Muscle of leg (tissue), 16 donors: ENCODE measurements at places on chromosomes 6 and 20. TPM values are rescaled to one million over a fixed set of nuclear protein-coding genes. Genes with fewer than 3 reads are reported as not detected.
A peak's percentile ranks its signal among the peaks of the same experiment; 100 is the strongest.

DNA sequence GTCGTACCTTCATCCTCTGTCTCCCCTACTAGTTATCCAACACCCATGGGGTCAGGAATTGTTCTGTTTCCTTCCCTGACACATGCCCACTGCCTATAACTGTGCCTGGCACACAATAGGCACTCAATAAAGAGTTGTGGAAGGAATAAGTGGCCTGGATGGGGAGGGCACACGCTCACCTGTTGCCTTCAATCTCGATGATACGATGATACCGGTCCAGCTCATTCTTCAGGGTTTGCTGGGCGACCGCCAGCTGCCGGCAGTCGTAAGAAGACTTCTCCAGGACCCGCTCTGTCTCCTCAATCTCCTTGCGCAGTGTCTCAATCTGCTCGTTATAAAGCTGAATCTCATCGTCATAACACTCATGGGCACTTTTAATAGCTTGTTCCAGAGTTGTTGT lies 32.5 kb downstream of the BFSP1 start:
- H3K4me1 ChIP-seq, result peaks cover 10% of the 10 kb centered on the region
- DNase-seq, result no peak
- no peak overlapping the region for H3K4me3 ChIP-seq

DNA sequence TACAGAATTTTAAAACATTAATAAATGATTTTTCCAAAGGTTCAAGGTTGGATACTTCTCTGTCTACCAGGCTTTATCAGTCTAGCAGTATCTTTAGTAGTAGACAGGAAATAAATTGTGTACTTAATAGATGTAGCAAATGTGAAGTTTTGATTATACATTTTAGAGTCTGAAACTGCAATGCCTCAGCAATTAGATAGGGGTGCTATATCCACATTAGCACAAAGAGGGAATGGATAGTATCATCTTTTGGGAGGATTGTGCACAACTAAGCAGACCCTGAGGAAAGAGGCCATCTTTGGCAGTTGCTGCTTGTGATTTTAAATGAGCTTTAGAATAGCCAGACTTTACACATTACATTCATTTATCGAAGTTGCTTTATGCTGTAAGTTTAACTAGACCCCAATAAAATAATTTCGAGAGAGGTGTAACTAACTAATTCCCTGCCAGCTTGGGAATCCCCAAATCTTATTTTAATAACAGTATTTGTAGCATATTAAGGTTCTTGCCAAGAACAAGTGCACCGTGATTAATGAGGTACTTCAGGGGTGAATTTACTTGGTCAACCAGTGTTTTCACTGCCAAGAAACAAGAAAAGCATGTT lies 2.8 kb downstream of the KCNQ5 start:
- H3K4me3 ChIP-seq, result no peak overlapping the region
- DNase-seq, result no peak
- peaks cover 33% of the 10 kb centered on the region for H3K4me1 ChIP-seq
- no peaks in the 10 kb centered on the region for H3K36me3 ChIP-seq
- H3K27ac ChIP-seq, result no peak overlapping the region
- peaks cover 34% of the 10 kb centered on the region for H3K27me3 ChIP-seq

DNA sequence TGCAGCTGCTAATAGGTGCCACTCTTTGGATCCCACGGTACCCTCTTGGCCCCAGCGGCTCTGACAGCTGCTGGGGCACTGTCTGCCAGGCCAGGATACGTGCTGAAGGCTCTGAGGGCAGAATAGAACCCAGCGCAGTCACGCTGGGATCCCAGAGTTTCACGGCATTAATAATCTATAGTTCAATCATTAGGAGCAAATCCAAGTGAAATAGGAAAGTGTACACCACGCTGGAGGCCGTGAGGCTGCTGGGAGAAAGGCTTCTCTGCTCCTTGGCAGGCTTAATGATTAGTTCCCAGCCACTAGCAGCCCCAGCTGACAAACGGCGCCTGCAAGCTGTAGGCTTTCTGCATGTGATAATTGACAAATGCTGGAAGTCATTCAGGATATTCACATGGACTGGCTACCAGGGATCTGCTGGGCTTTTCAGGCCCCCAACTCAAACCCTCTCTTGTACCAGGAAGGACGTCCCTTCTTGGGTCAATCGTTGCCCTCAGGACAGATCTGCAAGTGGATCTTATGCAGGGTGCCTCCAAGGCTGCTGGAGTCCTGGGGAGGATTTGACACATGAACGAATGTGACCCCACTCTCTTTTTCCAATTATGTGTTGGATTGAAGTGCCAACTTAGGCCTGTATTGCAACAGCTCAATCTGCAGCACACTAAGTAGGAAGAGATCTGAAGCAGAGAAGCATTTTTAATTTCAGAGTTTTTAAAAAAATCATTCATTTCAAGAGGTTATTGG lies 50.1 kb upstream of the INSM1 start:
- H3K4me3 ChIP-seq, result no peak overlapping the region
- no peaks in the 10 kb centered on the region for H3K36me3 ChIP-seq
- H3K4me1 ChIP-seq, result peaks cover 23% of the 10 kb centered on the region
- peak; percentile 59 for DNase-seq
- no peaks in the 10 kb centered on the region for H3K27me3 ChIP-seq

GRCh38 chr6:31734821-31735406 lies 1.4 kb downstream of the CLIC1 start:
- H3K27me3 ChIP-seq, result no peaks in the 10 kb centered on the region
- peaks cover 42% of the 10 kb centered on the region for H3K36me3 ChIP-seq
- H3K4me1 ChIP-seq, result peaks cover 48% of the 10 kb centered on the region
- peak overlapping the region; percentile 75 for H3K4me3 ChIP-seq
- peak overlapping the region; percentile 97 for H3K27ac ChIP-seq

The CST7 gene
- 0.20 TPM for polyA plus RNA-seq

The GLP1R gene
- polyA plus RNA-seq, result not detected

DNA sequence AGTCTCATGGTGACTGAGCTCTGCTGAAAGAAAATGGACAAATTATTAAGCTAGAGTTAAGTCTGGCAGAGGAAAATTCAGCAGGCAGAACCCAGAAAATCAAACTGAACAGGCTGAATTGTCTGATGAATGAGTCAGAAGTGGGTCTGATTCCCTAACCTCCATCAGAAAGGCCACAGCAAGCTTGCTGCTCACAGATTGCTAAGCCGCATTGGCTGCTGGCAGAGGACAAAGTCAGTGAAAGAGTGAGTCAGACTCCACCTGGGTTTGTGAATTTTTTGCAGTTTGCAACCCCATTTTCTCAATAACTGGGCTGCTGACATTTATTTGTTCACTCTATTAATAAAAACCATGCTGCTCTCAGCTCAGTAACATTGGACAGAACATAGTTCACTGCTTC lies 191.3 kb downstream of the EPM2A start:
- no peaks in the 10 kb centered on the region for H3K4me1 ChIP-seq
- H3K4me3 ChIP-seq, result no peak overlapping the region

The GRIK2 gene
- polyA plus RNA-seq, result 1.5 TPM

DNA sequence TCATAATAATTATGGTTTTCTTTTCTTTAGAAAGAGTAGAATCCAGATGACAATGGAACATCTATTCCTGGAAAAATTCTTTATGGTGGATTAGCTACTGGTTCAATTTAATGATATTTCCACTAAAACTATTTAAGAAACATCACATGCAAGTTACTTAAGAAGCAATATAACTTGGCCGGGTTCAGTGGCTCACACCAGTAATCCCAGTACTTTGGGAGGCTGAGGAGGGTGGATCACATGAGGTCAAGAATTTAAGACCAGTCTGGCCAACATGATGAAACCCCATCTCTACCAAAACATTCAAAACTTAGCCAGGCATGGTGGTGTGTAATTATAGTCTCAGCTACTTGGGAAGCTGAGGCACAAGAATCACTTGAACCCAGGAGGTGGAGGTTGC lies 65.9 kb upstream of the SMLR1 start:
- H3K27me3 ChIP-seq, result no peaks in the 10 kb centered on the region
- no peaks in the 10 kb centered on the region for H3K36me3 ChIP-seq
- no peaks in the 10 kb centered on the region for H3K4me1 ChIP-seq
- DNase-seq, result no peak

DNA sequence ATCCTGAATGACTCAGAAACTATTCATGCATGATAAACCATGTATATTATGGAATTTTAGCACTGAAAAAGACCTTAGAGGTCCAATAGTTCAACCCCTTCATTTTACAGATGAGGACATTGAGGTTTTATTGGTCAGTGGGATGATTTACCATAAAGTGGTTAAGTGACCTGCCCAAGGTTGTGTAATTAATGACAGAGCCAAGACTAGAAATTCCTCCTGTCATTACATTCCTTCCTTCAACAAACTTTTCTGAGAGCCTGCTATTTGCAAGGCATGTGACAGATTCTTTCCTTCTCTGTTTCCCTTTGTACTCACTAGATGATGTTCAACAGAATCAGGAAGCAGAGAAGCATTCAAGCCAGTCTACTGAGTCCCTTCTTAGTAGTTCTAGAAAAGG lies 170.7 kb upstream of the KCNK16 start:
- H3K27ac ChIP-seq, result no peak overlapping the region
- DNase-seq, result no peak
- H3K36me3 ChIP-seq, result no peaks in the 10 kb centered on the region
- H3K4me3 ChIP-seq, result no peak overlapping the region

The SIRPA gene
- 20.5 TPM for polyA plus RNA-seq

DNA sequence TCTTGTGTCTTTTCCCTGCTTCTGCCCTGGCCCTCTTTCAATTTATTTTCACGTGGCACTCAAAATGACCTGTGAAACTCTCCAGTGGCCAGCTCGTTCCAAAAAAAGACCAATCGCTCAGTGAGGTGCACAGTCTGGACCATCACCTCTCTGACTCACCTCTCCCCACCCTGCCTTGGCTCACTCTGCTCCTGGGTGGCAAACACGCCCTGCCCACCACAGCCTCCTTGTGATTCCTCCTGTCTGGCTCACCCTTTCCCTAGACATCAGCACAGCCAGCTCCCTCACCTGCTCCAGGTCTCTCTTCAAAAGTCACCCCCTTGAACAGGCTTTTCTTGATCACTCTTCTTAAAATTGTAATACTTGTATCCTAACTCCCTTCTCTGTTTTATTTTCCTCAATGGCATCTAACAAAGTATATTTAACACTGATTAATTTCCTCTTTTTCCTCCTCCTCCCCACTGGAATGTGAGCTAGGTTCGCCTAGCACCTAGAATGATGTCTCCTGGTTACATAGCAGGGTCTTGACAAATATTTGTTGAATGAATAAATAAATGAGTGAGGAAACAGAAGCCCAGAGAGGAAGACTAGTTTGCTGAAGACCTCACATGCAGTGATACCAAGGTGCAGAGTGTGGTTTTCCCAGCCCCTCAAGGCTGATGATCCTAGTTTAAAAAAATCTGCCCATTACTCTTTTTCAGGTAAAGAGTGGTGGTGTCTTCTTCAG lies 109.0 kb downstream of the GJA10 start:
- no peak for DNase-seq
- H3K4me1 ChIP-seq, result peaks cover 3% of the 10 kb centered on the region
- no peak overlapping the region for H3K4me3 ChIP-seq

- no peaks in the 10 kb centered on the region for H3K36me3 ChIP-seq
- DNase-seq, result no peak
- no peak overlapping the region for H3K4me3 ChIP-seq
These were observed 413.5 kb downstream of the BTBD3 start for GRCh38 chr20:12331236-12331635.

DNA sequence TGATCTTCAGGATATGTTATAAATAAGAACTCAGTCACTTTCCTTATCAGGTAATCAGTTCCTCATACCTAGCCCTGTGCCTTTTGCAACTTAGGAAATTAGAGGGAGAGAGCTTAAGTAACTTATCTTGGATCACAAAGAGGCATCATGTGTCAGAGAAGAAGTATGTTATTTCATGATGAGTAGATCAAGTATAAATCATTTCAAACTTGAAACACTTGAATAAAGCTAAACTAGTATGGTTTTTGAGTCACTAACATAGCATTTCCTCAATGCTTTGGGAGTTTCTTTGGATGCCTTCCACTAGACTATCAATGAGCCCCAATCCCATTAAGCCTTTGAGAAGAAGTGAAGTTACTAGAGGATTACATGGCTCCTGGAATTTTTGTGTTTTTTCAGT lies 102.6 kb upstream of the TNFAIP3 start:
- no peak overlapping the region for H3K4me3 ChIP-seq
- no peak for DNase-seq
- H3K27me3 ChIP-seq, result no peaks in the 10 kb centered on the region
- no peaks in the 10 kb centered on the region for H3K36me3 ChIP-seq
- no peaks in the 10 kb centered on the region for H3K4me1 ChIP-seq

DNA sequence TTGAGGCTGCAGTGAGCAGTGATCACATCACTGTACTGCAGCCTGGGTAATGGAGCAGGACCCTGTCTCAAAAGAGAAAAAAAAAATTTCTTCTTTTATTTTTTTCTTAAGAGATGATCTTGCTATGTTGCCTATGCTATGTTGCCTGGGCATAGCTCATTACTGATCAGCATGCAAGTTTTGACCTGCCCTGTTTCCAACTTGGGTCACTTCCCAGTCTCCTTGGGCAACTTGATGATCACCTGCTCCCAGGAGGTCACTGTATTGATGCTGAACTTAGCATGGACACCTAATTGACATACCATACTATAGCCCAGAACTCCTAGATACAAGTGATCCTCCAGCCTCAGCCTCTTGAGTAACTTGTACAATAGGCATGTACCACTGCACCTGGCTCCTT lies 30.7 kb upstream of the NANP start:
- no peaks in the 10 kb centered on the region for H3K27me3 ChIP-seq
- DNase-seq, result no peak
- no peaks in the 10 kb centered on the region for H3K4me1 ChIP-seq

- no peaks in the 10 kb centered on the region for H3K27me3 ChIP-seq
- H3K36me3 ChIP-seq, result no peaks in the 10 kb centered on the region
- no peak overlapping the region for H3K4me3 ChIP-seq
- H3K27ac ChIP-seq, result peak overlapping the region; percentile 86
These were observed 19.8 kb upstream of the ENPP1 start for GRCh38 chr6:131787766-131788712.

DNA sequence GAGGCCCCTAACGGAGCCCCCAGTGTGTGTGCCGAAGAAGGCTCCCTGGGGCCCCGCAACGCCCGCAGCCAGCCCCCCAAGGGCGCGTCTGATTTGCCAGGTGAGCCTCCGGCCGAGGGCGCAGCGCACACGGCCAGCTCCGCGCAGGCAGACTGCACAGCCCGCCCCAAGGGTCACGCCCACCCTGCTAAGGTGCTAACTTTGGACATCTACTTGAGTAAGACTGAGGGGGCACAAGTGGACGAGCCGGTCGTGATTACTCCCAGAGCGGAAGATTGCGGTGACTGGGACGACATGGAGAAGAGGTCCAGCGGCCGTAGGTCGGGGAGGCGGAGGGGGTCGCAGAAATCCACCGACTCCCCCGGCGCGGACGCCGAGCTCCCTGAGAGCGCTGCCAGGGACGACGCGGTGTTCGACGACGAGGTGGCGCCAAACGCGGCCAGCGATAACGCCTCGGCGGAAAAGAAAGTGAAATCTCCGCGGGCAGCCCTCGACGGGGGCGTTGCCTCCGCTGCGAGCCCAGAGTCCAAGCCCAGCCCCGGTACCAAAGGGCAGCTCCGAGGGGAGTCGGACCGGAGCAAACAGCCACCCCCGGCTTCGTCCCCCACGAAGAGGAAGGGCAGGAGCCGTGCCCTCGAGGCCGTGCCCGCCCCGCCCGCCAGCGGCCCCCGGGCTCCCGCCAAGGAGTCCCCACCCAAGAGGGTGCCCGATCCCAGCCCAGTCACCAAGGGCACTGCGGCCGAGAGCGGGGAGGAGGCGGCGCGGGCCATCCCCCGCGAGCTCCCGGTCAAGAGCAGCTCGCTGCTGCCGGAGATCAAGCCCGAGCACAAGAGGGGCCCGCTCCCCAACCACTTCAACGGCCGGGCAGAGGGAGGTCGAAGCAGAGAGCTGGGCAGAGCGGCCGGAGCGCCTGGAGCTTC lies 117.0 kb downstream of the RTN4IP1 start:
- no peaks in the 10 kb centered on the region for H3K36me3 ChIP-seq
- DNase-seq, result peak; percentile 62
- peak overlapping the region; percentile 62 for H3K4me3 ChIP-seq
- peaks cover 59% of the 10 kb centered on the region for H3K27me3 ChIP-seq
- peak overlapping the region; percentile 72 for H3K27ac ChIP-seq

The SIM1 gene
- 4.0 TPM for polyA plus RNA-seq
